ENCODE measurements at places on chromosomes 5 and 9.

GRCh38 chr5:98301547-98301946 is 471.9 kb upstream of the RGMB start:
- DNase-seq, result no peak

DNA sequence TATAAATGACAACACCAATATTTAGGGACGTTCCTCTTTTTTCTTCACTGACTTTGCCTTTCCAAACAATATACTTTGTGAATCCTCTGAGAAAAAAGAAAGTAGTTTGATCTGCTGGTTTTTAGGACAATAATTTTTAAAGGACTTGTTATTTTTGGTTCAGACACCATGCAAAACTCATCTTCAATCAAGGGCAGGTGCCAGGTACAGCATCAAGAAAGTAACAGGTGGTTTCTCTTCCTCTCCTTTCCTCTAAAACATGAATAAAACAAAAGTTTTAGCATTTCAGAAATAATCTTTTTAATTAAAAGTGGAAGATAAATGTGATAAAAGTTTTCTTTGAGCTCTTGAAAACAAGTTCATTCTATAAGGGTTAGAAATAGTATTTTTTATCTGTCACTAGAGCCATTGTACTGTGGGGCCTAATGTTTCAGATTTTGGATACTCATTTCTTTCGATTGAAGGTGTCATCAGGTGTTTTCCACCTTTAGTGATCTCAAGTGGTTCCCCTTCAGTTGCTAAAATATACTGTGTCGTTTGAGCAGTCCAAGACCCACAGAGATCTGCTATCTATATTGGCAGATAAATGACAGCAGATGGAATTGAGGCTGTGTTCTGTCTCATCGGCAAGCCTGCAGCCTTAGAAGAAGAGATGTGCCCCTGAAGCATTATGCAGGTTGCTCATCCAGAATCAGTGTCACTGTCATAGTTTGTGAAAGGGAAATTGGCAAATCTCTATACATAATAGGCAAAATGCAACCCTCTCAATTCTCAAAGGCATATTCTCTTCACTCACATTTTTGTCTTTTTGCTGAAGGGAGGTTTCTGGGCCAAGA is 499.7 kb downstream of the PDE4D start:
- no peak for DNase-seq

GRCh38 chr9:132008855-132009812 is 70.5 kb downstream of the MED27 start:
- peak; percentile 74 for DNase-seq

DNA sequence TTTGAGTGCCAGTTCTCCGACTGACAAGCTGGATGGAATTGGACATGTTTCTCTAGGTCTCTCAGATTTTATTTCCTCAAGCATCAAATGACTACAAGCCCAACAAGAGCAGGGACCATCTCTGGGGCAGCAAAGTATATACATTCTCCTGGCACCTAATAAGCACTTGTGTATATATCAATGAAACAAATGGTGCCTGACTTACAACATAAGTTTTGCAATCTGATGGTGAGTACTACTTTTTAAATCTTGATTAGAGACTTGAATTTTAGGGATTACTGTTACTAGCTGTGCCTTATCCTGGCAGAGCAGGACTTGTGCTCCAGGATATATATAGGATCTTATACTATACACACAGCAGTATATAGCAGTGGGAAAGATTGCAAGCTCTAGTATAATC is 8.8 kb upstream of the ABLIM3 start:
- no peak for DNase-seq

DNA sequence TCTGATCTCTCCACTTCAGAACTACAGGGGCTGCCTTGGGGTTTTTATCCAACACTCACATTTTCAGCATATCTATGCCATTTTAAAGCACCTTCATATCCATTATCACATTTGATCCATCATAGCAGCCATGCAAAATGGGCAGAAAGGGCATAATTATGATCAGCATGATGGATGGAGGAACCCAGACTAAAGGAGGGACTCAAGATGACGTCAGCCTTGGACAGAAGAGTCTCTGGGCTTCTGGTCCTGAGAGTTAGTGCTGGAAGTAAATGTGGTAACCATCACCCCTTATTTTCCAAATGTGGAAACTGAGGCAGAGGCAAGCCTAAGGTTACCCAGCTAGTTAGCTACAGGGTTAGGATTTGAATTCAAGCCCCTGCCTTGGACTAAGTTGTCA is 273.1 kb downstream of the DRD1 start:
- no peak for DNase-seq
